ENCODE measurements at places on chromosomes 2 and 18.

DNA sequence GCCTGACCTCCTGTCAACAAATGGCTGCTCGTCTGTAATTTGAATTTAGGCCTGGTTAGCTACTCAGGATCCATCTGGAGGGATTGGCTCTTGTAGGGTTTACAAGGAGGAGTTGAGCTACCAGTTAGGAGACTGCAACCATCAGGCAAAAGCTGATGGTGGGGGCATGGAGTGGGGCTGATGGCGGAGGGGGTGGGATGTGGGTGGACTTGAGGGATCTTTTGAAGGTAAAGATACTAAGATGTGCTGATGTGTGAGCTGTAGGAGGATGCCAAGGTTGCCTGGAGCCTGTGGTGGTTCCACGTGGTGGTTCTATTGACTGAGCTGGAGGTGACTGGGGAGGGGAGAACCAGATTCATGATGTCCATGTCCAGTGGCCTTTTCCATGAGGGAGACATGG is 240.7 kb downstream of the LPIN1 start:
- DNase-seq: no peak

- DNase-seq: no peak
Observed at GRCh38 chr2:67164771-67165522, 232.2 kb upstream of the ETAA1 start.

GRCh38 chr2:70942396-70943204 is 6.9 kb downstream of the ATP6V1B1 start:
- DNase-seq: peak; percentile 28

DNA sequence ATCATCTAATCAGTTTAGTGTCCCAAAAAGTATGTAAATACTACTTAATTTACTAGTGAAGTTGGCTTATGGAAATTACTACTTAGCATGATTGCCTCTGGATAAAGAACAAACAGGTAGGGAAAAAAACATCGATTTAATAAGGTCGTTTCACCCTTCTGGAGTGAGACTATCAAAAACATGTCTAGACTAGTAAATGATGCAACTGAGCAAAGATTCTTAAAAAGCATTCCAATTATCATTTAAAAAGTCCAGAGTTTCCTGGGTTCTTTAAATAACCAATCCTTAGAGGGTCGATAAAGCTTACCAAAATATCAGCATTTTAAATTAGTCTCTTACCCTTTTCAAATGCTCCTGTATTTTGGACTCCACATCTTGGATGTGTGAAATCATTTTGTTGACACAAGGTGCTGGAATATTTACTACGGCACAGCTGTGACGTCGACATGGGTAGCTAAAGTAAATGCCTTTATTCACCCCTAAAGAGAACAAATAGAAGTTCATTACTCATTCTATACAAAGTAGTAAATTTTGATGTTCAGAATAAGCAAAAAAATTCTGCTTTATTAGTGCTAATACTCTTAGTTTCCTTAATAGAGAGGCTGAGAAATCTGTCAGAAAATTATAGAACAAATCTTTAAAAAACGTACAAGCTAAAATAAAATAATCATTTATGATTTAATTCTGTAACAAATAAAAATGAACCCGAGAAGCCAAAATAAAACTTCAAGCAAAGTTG is 70.6 kb downstream of the CCDC178 start:
- DNase-seq: no peak

- DNase-seq: peak; percentile 55
Observed at GRCh38 chr18:79949697-79950487, 1.6 kb downstream of the SLC66A2 start.

DNA sequence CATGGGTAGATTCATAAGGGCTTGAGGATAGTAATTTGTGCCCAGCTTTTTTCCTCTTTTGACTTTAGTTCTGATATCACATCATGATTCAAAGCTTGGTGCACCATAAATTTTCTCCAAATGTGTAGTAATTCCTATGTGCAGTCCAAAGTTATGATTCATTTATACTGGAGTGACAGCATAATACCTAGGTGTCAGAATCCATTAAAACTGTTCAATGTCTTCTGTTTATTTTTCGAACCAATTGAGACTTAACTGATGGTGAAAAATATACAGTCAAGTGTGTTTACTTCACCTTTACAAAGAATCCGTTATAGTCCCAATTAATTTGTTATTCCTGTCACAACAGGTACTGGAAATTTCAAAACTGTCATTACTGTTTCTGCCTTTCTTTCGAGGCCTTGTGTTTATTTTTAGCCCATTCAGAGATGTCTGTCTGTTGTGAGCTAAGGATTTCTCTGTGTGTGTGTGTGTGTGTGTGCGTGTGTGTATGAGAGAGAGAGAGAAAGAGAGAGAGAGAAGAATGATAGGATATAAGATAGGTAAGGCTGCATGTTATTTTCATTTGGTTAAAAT is 389.7 kb upstream of the ATP5MC3 start:
- DNase-seq: no peak

GRCh38 chr2:236943841-236944513 is 141.7 kb upstream of the COPS8 start:
- no peak for DNase-seq

GRCh38 chr2:8169443-8169842 is 512.4 kb upstream of the ID2 start:
- DNase-seq: no peak

DNA sequence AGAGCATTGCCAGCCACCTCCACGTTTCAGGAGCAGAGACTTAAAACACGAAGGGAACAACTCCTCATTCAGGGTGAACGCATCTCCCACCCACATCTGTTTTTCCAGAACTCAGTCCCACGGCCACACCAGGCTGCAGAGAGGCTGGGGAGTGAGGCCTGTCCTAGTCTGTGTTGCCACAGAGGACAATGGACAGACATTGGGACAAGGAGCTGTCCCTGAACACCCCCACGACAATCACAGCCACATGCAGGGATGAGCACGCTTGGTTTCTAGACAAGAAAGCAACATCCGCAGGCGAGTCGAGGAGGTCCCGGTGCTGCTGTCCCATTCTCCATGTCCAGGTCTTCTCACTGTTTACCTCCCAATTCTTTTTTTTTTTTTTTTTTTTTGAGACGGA is 167.4 kb downstream of the EIPR1 start:
- peak; percentile 19 for DNase-seq

DNA sequence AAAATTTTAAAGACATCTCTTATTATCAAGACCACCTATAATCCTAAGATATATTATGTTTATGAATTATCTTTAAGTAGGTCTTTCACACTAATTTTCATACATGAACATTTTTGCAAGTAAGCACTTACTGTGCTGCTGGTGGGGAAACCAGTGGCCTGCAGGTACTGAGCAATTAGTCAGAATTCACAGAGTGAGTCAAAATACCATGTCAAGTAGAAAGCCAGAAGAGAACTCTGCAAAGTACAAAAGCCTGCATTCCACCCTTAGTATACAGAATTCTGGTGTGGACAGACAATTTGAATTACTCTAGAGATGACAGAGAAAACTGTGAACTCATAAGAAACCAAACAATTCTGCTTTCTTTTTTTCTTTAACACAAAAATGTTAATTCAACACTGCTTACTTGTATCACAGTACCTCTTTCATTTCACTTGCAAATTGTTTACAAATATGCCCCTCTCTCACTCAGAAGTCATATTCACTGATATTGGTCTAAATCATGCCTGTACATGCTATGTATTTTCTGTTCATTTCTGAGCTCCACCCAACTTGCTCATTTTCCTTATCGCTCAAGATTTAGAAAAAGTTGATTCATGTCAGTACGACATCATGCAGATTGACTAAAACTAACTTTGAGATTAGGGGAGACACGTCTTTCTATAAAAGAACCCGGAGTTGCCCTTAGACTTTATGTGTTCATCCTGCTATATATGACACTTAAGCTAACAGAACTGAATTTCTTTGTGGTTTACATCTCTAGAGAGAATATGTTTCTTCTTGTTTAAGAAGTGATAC is 182.9 kb downstream of the IKZF2 start:
- no peak for DNase-seq

- no peak for DNase-seq
Observed at GRCh38 chr2:36455011-36455410, 99.4 kb downstream of the CRIM1 start.

DNA sequence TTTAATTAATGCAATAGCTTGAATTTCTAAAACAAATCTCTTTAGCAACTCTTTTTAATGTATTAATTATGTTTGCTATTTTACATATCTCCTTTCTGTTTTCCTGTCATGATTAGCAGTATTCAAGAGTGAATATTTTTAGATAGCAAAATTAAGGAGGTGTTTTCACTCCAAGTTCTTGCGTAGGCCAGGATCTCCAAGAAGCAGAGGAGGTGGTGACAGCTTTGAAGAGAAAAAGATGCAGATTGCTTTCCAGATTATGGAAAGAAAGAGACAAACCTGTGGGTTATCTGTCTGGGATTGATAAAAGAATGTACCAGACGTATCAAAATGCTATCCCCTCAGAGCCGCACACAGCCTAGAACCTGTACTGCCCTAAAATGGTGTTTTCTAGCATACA is 163.5 kb upstream of the FAM98A start:
- DNase-seq: no peak

DNA sequence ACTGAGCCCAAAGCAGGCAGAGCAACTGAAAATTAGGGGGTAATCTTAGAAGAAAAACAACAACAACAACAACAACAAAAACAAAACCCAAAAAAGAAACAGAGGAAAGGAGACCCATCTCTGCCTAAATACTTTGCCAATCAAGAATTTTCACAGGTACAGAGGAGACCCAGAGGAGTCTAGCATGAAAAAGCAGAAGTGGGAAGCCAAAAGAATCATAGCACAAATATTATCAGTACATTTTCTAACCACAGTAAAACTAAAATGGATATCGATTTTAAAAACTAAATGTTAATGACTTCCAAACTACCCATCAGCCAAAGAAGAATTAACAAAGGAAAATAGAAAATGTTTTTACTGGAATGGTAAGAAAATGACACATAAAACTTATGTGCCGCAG is 148.1 kb downstream of the BAZ2B start:
- no peak for DNase-seq

DNA sequence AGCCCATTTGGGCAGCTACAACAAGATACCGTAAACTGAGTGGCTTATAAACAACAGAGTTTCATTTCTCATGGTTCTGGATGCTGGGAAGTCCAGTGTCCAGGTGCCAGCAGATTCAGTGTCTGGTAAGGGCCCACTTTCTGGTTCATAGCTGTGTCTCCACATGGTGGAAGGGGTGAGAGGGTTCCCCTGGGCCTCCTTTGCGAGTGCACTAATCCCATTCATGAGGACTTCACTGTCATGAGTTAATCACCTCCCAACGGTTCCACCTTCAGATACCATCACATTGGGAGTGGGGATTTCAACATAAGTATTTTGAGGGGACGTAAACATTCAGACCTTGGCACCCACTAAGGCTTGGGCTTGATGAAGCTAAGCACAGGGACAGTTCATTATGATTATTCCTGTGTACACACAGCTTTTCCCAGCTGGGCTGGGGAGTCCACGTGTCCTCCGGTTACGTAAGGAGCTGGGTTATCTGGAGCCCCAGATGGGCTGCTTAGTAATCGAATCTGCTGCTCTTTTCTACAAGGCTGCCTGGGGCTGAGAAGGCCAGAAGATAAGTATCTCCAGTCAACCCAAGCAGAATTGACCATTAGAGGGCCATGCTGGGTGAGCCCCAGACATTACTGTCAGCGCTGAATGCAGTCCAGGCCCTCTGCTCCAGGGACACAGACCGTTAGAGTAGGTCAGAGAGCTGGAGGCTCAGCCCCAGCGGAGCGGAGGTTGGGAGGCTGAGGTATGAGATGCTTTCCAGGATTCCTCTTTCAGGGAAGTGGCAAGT is 42.7 kb downstream of the EPAS1 start:
- DNase-seq: no peak

- no peak for DNase-seq
Observed at GRCh38 chr2:70896765-70897202, 38.9 kb upstream of the ATP6V1B1 start.

- no peak for DNase-seq
Observed at GRCh38 chr2:194464964-194465638, 1191.9 kb upstream of the SLC39A10 start.

DNA sequence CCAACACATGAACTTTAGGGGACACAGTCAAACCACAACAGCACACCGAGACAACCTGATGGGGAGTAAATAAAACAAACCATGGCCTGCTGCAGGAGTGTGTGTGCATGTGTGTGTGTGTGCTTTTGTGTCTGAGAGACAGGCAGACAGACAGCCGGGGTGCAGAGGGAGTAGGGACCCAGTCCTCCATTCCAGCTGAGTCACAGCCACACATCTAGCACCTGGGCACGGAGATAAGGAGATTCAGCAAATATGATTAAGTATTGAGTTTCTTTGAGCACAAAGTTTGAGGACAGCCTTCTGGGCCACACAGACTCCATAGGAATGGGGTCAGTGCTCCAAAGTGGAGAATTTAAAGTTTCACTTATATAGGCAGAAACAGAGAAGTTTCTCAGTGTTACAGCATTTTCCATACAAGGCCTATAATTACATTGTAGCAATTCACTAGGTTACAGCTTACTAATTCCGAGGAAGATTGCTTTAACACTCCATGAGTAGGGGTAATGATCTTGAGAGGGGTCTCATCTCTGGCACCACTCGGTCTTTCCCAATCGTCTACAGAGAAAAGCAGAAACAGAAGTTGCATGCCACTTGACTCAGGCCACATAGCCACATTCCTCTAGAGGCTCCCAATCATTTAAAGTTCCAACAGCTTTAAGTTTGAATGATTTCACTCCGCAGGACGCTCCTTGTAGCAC is 30.8 kb upstream of the PRLH start:
- no peak for DNase-seq

DNA sequence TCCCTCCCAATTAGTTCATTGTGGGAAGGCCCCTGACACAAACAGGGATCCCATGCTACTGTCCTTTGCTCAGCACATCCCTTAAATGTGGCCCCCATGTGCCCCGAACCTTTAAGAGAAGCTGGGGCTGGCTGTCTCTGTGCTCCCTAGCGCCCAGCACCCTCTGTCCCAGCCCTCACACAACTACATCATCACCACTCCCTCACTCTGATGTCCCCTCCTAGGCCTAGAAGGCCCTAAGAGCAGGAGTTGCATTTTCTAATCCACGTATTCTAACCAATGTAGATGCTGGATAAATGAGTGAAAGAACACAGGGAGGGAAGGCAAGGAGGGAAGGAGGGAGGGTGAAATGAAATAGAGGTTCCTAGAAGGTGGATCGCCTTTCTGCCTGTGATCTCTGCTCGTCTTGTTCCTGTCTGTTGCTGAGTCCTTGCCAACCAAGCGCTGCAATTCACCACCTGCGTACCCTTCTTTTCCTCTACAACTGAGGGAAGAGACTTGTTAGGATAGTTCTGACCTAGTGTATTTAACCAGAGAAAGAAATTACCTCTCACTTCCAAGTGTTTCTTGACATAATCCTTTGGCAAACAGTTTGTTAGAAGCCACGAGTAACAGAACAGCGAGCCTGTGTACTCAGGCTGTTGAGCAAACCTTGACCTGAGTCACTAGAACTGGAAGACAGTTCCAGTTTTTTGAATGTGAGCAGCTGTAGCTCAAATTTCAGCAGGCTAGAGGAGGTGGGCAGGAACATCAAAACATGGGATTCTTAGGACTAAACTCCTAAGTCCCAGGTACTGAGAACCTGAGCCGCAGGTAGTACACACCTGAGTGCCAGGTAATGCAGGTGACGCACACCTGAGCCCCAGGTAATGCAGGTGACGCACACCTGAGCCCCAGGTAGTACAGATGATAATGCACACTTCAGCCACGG is 181.5 kb upstream of the ID2 start:
- DNase-seq: no peak

GRCh38 chr18:79543861-79544385 is 135.7 kb upstream of the CTDP1 start:
- DNase-seq: no peak
